ENCODE measurements at places on chromosomes 4 and X.

- DNase-seq: no peak
These were observed 276.0 kb downstream of the FBXW7 start for GRCh38 chr4:152259866-152260265.

- DNase-seq: no peak
These were observed 6.9 kb downstream of the CTBP1 start for GRCh38 chr4:1241936-1242505.

DNA sequence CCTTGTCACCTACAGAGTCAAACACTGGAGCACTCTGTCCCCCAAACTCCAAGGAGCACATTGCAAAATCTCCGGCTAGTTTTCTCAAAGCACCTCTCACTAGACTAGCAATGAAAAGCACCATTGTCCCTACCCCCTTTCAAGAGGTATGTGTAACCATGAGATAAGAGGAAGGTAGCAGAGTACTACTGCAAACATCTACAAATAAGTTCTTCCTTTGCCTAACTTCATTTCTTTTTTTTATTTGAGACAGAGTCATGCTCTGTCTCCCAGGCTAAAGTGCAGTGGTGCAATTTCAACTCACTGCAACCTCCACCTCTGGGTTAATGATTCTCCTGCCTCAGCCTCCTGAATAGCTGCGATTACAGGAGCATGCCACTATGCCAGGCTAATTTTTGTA lies 17.7 kb downstream of the PPP4R3C start:
- no peak for DNase-seq

GRCh38 chr4:129804461-129804981 lies 708.6 kb downstream of the C4orf33 start:
- DNase-seq: no peak

DNA sequence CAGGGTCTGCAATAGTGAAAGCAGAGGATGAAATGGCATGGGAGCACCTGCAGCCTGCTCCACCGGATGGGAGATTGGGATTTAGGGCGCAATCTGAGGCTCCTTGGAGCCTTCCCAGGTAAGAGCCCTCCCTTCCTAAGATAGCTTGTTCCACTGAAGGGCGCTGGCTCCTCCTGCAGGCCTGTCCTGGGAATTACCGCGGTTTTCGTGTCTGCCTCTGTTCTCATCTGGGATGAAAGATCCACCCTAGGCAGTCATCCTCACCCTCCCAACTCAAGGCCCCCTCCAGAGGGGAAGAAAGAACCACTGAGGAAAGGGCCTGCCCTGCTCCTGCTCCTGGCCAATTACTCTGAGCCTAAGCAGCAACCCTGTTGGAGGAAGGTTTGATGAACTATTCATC lies 547.5 kb downstream of the SMARCA1 start:
- no peak for DNase-seq

Data from fibroblast of skin of left biceps (primary cell).